Hindlimb muscle (tissue), 1 donor: ENCODE measurements at places on chromosomes 5 and 9. TPM values are rescaled to one million over a fixed set of nuclear protein-coding genes. Genes with fewer than 3 reads are reported as not detected.

Gene ABLIM3
- polyA plus RNA-seq: 91.2 TPM

Gene F2RL2
- 0.25 TPM for polyA plus RNA-seq

Gene STKLD1
- polyA plus RNA-seq: 1.5 TPM

Gene RASEF
- polyA plus RNA-seq: 0.36 TPM

Gene ANKRD31
- 0.14 TPM for polyA plus RNA-seq

Gene PCDHB9
- polyA plus RNA-seq: 3.2 TPM

Gene SH3PXD2B
- 31.8 TPM for polyA plus RNA-seq

Gene ARSI
- 8.2 TPM for polyA plus RNA-seq

Gene PAEP
- not detected for polyA plus RNA-seq

Gene OCLN
- 1.6 TPM for polyA plus RNA-seq

Gene LCN6
- polyA plus RNA-seq: not detected

Gene DAB2
- 110 TPM for polyA plus RNA-seq

Gene PCDHGB1
- 0.45 TPM for polyA plus RNA-seq

Gene SPATA31D4
- polyA plus RNA-seq: not detected

Gene ANGPTL2
- polyA plus RNA-seq: 49.4 TPM

Gene POU5F2
- polyA plus RNA-seq: 0.08 TPM

Gene SPINK7
- polyA plus RNA-seq: 0.61 TPM

Gene NIPAL4
- polyA plus RNA-seq: 0.22 TPM

Gene MAP1B
- polyA plus RNA-seq: 21.4 TPM

Gene INSL6
- polyA plus RNA-seq: 0.58 TPM

Gene LCN9
- polyA plus RNA-seq: not detected
